CD4-positive, CD25-positive, alpha-beta regulatory T cell (primary cell): ENCODE measurements at places on chromosomes 6 and 20. TPM values are rescaled to one million over a fixed set of nuclear protein-coding genes. Genes with fewer than 3 reads are reported as not detected.

DNA sequence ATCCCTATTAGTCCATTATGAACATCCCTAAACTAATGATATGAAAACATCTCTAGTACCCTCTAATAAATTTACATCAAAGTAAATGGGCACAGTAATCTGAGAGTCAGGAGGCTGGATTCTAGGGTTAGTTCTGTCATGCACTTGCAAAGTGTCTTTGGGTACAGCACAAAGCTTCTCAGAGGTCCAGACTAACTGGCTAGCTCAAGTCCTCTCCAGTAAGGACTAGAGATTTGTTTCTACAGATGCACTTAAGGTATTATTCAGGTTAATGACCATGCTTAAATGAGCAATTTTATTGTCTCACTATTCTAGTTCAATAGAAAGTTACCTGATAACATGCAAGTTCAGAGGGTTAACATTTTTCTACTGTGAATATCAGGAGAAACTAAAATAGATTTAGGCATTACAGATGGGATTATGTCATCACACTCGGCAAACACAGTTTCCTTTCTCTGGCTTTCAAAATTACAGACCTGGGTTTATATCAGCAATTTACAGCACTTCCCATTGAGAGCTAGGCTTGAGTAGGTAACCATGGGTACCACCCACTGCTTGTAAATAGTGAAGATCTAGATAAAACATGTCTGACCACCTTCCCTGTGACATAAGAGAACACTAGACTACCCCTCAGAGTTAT is 402.9 kb upstream of the RUNX2 start:
- peak; percentile 16 for DNase-seq

- DNase-seq: no peak
These were observed 51.7 kb downstream of the SLC26A8 start for GRCh38 chr6:35972471-35973367.

DNA sequence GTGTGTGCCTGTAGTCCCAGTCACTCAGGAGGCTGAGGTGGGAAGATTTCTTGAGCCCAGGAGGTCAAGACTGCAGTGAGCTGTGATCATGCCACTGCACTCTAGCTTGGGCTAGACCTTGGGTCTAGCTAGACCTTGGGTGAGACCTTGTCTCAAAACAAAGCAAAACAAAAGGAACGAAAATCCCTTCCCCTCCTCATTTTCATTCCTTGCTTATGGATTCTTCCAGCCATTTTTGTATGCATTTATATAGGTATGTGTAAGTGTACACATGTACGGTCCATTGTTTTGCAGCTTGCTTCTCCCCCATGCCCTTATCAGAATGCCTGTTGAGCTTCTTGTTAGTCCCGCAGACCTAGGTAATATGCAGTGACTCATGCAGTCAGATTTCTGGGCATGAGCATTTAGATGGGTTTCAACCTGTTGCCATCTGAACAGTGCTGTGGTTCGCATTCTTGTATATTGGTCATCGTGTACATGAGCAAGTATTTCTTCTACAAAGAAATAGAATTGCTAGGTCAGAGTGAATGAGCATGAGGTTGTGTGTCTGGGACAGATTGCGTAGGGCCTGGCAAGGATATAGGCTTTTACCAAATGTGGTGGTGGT is 73.2 kb downstream of the ATRN start:
- DNase-seq: no peak

GRCh38 chr20:20969701-20970280 is 136.4 kb downstream of the LINC00237 start:
- no peak for DNase-seq

- DNase-seq: no peak
These were observed 4.1 kb downstream of the RBM38 start for GRCh38 chr20:57395111-57395966.

DNA sequence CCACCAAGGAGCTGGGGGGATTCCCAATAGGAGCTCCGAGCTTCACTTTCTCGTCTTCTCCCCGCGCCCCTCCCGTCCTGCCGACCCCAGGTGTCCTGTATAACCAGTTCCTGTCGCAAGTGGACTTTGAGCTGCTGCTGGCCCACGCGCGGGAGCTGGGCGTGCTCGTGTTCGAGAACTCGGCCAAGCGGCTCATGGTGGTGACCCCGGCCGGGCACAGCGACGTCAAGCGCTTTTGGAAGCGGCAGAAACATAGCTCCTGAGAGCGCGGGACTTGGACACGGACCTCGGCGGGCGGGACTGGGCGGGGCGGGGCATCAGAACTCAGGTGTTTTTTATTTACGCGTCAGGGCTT is 340 bp upstream of the VARS2 start:
- DNase-seq: no peak

DNA sequence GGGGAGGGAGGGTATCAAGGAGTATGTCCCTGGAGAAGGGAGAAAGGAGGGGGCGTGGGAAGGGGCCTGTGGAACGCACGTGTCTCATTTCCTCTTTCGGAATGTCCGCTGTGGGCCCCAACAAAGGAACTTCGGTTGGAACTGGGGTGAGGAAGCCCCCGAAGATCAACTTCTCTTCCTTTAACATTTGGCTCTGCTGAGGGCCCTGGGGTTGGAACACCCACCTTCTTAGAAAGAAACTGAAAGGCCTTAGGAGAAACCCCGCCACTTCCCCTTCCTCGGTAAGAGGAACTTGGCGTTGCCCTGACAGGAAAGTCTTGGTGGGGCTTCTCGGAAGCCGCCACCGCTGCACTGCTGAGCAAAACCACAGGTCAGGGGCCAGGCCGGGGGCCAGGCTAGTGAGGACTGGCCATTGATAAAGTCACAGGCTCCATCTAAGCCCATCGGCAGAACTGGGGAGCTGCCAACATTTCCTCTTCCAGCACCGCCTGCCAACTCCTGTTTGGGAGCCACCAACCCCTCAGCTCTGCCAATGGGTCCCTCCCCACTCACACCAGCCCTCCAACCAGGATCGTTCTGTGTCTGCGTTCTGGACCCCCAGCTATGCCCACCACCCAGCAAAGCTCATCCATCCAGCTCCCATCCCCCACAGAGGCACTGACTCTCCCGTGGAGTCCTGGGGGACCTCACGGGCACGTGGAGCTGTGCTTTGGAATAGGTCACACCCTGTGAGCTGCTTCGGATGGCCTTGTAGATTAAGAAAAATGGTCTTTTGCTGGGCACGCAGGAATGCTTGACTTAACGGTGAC is 44.8 kb downstream of the FGD2 start:
- DNase-seq: peak; percentile 97

- DNase-seq: no peak
These were observed 3.9 kb upstream of the SDCBP2 start for GRCh38 chr20:1332749-1333300.

GRCh38 chr6:16412982-16413381 is 174.6 kb downstream of the GMPR start:
- no peak for DNase-seq

GRCh38 chr6:79797912-79798311 is 149.4 kb downstream of the ELOVL4 start:
- DNase-seq: no peak

DNA sequence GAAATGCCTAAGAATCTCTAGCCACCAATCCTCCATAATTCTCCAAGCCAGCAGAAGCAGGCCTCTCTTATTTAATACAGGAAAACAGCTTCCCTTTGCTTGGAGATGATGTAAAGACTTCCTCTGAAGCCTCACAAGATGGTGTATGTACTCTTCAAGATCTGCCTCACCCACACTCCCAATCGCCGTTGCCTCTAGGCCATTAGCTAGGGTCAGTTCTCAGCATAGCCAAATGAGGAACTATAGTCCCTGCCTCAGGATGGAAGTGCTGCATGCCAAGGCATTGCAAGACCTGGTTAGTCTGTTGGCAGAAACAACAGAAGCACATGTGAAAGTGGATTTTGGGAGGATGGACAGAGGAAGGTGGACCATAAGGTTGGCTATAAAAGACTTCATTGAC is 139.1 kb downstream of the SCML4 start:
- no peak for DNase-seq

DNA sequence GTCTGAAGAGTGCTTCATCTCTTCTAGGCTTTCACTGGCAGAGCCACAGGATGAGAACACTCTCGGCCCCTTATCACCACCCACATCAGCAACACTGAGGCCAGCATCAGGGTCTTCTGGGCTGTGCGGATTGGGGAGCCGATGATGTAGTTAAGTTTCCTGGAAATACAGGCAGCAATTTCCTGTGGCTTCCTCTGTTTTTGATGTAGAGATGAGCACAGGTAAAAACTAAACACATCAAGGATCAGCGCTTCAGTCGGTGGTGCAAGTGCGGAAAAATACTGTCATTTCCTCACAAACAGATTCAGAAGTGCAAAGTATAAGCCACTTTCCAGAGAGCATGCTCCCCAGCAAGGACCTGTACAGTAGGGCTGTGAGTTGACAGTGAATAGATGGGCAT is 62.6 kb downstream of the BACH2 start:
- DNase-seq: peak; percentile 37

GRCh38 chr20:49343246-49343645 is 65.4 kb upstream of the ZNFX1 start:
- no peak for DNase-seq

DNA sequence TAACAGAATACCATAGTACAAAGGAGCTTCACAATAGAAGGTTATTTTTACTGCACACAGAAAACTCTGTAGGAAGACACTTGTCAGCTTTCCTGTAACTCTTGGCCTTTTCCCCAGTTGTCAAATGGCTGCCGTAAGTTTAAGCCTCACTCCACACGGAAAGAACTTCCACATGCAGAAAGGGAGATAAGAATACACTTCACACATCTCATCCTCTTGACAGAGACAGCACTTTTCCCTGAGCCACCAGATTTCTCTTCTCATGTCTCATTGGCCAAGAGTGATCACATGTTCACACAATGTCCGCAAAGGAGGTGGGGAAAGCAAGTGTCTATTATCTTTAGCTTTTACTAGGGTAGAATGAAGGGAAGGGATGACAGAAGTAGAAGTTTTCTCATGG is 540.7 kb downstream of the HAO1 start:
- no peak for DNase-seq

DNA sequence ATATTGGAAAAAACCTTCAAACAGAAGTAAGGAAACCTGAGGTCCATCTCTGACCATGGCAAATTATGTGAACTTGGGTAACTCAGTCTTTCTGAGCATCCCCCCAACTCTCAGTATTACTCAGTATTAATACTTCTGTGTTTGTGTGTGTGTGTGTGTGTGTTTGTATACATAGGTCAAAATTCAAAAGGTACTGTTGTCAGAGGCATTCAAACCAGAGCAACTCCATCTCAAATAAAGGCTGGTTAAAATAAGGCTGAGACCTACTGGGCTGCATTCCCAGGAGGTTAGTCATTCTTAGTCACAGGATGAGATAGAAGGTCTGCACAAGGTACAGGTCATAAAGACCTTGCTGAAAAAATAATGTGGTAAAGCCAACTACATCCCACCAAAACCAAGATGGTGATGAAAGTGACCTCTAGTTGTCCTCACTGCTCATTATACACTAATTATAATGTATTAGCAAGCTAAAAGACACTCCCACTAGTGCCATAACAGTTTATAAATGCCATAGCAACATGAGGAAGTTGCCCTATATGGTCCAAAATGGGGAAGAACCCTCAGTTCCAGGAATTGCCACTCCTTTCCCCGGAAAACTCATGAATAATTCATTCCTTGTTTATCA is 33.3 kb upstream of the SLC22A16 start:
- DNase-seq: no peak

- DNase-seq: no peak
These were observed 47.0 kb downstream of the ARHGAP18 start for GRCh38 chr6:129662980-129663431.

DNA sequence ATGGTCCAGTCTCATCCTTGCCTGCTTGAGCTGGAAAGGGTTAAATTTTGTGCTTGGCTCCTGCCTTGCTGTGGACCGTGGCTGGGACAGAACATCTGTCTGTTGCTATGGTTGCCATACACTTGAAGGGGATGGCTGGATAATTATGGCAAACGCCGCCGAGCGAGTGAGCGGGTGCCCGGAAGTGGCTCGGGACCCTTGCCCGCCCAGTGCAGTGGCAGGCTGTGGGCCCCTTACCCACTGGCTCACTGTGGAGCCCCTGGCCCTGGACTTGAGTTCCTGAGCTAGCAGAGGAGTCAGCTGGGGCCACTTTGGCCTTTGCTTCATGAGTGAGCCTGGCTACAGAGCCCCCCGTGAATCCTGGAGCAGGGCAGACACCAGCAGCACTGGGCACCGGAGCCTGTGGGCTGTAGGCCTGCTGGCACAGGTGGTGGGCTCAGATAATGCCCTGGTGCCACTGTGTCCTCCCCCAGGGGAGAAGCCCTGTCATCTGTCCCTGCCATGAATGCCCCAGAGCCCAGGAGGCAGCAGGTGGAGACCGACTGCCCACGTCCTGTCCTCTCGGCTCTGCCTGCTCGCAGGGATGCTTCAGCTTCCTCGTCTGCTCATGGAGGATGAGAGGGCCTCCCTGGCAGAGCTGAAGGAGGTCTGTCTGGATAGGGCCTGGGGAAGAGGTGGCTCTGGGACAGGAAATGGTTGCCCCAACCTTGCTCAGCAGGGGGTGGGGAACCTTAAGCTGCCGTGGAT is 25.5 kb upstream of the NOL4L start:
- DNase-seq: no peak

DNA sequence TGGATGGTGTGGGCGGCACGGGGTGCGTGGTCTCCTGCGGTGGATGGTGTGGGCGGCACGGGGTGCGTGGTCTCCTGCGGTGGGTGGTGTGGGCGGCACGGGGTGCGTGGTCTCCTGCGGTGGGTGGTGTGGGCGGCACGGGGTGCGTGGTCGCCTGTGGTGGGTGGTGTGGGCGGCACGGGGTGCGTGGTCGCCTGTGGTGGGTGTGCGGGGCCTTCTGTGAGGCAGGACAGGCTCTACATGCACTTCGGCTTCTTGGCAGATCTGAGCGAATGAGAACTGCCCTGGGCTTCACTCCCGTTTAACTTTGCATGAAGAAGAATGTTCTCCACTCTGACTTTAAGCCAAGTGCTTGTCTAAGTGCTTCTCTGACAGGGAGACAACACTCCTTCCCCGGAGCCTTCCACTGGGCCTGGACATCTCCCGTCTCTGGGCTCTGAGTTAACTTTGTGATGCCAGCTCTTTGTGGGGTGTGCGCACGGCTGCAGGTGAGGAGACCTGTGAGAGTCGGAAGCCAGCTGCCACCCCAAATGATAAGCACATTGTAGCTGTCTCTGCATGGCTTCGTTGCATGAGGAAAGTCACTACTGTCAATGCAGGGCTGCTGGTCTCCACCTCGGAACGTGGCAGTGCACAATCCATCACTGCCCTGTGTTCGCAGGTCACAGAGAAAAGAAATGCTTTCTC is 244.8 kb downstream of the DLL1 start:
- no peak for DNase-seq

DNA sequence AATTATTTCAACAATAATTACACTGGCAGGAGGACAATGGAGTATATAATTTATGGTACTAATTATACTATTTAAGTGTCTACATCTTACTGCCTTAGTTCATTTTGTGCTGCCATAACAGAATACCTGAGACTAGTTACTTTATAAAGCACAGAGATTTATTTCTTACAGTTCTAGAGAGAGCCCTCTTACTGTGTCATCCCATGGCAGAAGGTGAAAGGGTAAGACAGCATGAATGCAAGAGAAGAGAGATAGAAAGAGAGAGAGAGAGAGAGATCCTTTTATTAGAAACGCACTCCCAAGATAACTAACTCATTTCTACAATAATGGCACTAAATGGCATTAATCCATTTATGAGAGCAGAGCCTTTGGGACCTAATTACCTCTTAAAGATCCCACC is 314.7 kb downstream of the EPM2A start:
- DNase-seq: no peak

The HEY2 gene
- not detected for total RNA-seq

The CRISP2 gene
- not detected for total RNA-seq

The TNFRSF6B gene
- not detected for total RNA-seq

The PLEKHG1 gene
- total RNA-seq: 29.9 TPM

The PDCD2 gene
- 50.6 TPM for total RNA-seq

The LSM14B gene
- 33.7 TPM for total RNA-seq

The SLC17A1 gene
- not detected for total RNA-seq

The RPS18 gene
- total RNA-seq: 2,198 TPM
